ENCODE measurements at places on chromosomes 7 and 10. TPM values are rescaled to one million over a fixed set of nuclear protein-coding genes. Genes with fewer than 3 reads are reported as not detected.

The NUTM2E gene
- 0.47 TPM for total RNA-seq

The CUTC gene
- total RNA-seq: 31.6 TPM

The PTF1A gene
- total RNA-seq: not detected

The RNF133 gene
- total RNA-seq: not detected

The RNLS gene
- 8.0 TPM for total RNA-seq

The FBXO24 gene
- total RNA-seq: 0.20 TPM

The LRMDA gene
- 4.4 TPM for total RNA-seq

The ARMC3 gene
- total RNA-seq: 0.71 TPM

The NPTX2 gene
- 0.12 TPM for total RNA-seq

The TES gene
- total RNA-seq: 70.5 TPM

The SLC26A3 gene
- not detected for total RNA-seq

The POLD2 gene
- total RNA-seq: 150 TPM

The NEUROD6 gene
- total RNA-seq: not detected

The EXOSC1 gene
- total RNA-seq: 54.8 TPM

The NRP1 gene
- total RNA-seq: 95.2 TPM
